LNCaP clone FGC (cell line): ENCODE measurements at places on chromosomes 1 and 21.

DNA sequence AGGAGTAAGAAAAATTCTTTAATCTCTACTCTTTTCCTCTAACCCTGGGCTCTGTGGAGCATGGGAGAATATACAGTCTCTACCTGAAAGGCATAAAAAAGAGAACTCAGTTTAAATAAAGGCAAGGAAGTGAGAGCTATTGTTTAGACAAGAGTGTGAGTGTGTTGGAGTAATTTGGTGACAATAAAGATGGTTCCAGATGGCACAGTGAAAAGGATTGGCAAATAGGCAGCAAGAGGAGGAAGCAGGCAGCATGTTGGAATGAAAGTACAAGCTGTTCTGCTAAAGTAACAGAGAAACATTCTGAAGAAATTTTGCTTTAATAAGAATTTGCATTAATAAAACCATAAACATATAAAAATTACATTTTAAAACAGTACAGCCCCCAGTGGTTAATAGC, 163.4 kb downstream of the DNM3 start:
- no peak for DNase-seq

DNA sequence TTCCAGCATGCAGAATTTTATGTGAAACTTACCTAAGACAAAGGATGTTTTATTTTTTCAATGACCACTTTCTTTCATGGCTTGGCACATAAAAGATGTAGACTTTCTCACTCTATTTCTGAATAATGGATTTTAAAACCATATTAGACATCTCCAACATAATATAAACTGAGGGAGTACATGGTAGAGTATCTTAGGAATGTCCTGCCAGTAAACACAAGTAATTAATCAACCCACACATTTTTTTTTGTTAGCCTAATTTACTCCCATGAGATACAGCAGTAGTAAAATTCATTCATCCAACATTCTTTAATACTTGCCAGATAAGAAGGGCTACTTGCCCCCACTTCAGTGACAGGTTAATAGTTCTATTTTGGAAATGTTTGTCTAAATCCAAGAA, 235.4 kb upstream of the ADAMTS5 start:
- no peak for DNase-seq

GRCh38 chr1:116368241-116368640, 4.8 kb upstream of the ATP1A1 start:
- no peak for DNase-seq

DNA sequence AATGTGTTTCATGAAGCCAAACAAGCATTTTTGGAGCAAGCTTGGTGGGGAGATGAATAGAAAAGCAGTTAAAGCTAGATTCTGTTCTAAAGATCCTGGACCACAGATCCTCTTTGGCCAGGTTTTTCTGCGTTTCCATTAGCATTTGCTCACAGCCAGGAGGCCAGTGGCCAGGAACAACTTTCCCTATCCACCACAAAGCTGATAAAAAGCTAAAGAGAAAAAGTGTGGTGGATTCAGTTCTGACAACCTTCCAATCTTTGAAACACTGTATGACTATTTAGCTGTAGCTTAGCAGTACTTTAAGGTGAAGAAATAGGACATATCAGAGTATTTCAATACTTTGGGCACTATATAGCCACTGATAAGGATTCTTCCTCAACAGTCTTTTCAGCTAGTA, 3.0 kb upstream of the NEK7 start:
- DNase-seq, result no peak

- no peak for DNase-seq
Observed at GRCh38 chr1:207298186-207298585, 23.3 kb upstream of the CD55 start.

DNA sequence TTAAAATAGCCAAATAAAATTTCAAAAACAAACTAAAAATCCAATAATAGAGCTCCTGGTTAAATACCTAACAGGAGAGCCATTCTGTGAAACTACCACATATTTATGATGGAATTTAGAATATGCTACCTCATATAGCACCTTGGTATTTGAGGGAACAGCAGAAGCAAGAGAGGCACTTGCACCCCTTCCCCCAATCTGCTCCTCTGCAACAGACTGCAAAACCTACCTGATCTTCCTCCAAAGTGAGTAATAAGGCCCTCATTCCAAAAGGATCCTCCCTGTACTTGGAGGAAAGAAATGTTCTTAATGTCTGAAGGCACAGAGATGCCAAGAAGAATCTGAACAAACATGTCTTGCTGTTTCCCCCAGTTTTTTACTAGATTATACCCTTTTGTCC, 28.1 kb upstream of the RNPC3 start:
- no peak for DNase-seq

- no peak for DNase-seq
Observed at GRCh38 chr21:35508139-35508888, 459.2 kb upstream of the RUNX1 start.

- no peak for DNase-seq
Observed at GRCh38 chr1:89758156-89758555, 62.7 kb upstream of the LRRC8D start.

GRCh38 chr1:203362720-203363025, 11.8 kb upstream of the FMOD start:
- no peak for DNase-seq

GRCh38 chr1:44072204-44072603, 40.9 kb upstream of the SLC6A9 start:
- DNase-seq, result no peak

GRCh38 chr1:19038096-19038495, 81.6 kb upstream of the IFFO2 start:
- no peak for DNase-seq

- DNase-seq, result no peak
Observed at GRCh38 chr1:48093147-48093546, 96.0 kb upstream of the TRABD2B start.

- DNase-seq, result no peak
Observed at GRCh38 chr21:41600556-41600955, 92.6 kb upstream of the TMPRSS2 start.

- DNase-seq, result no peak
Observed at GRCh38 chr1:25587290-25587689, 29.3 kb upstream of the MAN1C1 start.
